ENCODE measurements at places on chromosomes 3 and 15.

- DNase-seq: no peak
Measured at GRCh38 chr3:89353465-89353864, 246.0 kb downstream of the EPHA3 start.

DNA sequence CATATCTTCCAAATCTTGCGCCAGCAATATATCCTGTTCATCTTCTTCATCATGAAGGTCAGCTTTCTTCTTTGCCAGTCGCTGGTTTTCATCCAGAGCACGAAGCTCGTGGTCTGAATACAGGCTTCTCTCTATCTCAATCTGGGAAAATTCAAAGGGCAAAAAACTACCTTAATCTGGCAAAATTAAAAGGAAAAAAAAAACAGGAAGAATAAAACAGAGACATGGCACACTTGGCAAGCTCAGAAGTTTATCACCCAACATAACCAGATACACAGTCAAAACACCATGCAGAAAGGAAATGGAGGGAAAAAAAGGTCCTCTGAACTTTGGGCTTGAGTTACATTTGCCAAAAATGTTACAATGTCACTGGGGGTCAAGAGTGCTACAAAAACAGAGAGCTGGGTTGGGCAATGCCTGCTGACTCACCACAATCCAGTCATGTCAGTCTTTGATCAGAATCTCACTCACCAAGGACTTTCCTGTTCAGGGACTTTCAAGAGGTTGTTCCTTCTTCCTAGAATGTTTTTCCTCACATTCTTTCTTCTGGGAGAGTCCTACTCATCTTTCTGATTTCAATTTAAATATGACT, 1.5 kb downstream of the MRPL46 start:
- DNase-seq: no peak

DNA sequence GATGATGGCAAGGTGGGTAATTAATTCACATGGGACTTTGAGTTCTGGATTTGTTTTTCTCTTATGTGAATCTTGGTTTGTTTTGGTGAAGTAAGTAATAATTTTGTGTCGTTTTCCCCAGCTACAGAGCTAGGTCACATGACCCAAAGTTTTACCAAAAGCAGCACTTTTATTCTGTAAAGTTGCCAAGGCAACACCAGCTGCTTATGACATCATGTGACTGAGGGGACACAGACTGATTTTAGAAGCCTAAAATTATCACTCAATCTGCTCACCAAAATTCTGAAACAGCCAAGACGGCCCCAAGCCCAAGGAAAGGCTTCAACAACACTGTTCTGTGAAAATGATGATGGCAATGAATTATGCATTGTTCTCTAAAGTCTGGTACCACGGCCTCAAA, 63.9 kb downstream of the MEX3B start:
- DNase-seq: no peak

GRCh38 chr15:83866692-83867091, 212.8 kb downstream of the ADAMTSL3 start:
- DNase-seq: no peak

- no peak for DNase-seq
Measured at GRCh38 chr3:143037867-143038266, 36.5 kb downstream of the U2SURP start.

DNA sequence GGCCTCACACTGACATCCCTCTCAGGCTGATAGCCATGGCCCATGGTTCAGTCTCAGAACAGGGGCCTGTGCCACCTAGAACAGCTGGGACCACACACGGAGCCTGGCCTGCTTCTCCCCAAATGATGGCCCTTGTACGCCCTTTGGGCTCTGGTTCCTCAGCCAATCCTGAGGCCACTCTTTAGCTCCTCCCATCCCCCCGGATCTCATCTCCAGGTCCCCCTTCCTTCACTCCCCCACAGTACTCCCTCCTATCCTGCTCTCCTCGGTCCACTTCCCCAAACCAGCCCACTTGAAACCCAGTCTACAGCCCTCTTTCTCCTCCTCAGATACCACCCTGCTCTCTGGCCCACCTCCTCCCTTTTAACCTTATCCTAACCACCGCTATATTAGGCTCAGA, 17.8 kb upstream of the ZFYVE19 start:
- no peak for DNase-seq

DNA sequence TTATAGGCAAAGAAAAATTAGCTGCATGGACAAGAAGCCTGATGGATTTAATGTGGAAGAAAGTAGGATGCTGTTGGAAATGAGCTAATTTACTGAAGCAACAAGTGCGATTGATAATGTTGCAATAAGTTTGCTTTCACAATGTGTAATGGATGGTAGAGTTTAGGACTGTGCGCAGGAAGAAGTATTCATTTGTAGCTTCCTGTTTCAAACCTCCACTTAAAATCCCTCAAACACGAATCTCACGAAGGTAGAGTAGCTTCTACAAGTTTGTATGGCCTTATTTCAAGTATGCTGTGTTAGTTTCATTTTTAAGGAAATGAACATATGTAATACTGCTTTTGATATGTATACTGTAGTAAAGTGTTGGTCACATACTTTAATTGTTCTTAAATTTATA, 42.3 kb downstream of the KCNH8 start:
- no peak for DNase-seq

DNA sequence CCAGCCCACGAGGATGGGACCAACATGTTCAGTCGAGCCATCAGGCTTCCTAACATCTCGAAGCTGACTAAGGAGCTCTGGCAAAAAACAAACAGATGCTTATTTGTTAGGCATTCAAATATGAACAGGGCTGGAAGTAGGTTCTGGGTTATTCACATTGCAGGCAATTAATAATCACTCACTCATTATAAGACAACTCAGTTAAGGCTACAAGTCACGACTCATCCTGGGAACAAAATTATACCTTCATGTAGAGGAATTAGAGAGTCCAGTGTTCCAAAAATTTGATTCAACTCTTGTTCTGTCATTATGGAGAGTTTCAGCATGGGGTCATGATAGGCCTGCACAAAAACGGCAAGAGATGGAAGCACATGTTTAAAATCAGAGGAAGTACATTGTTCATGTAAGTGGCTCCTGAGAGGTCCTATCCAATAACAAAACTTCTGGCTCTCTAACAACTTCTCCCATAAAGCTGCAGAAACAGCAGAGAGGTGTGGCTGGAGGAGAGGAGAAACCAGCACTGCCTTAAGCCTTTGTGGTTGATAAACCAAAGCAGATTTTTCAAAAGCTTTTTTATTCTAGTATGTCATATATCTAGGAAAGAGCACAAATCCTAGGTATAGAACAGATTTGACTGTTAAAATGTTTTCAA, 50.6 kb downstream of the ARHGEF3 start:
- no peak for DNase-seq

DNA sequence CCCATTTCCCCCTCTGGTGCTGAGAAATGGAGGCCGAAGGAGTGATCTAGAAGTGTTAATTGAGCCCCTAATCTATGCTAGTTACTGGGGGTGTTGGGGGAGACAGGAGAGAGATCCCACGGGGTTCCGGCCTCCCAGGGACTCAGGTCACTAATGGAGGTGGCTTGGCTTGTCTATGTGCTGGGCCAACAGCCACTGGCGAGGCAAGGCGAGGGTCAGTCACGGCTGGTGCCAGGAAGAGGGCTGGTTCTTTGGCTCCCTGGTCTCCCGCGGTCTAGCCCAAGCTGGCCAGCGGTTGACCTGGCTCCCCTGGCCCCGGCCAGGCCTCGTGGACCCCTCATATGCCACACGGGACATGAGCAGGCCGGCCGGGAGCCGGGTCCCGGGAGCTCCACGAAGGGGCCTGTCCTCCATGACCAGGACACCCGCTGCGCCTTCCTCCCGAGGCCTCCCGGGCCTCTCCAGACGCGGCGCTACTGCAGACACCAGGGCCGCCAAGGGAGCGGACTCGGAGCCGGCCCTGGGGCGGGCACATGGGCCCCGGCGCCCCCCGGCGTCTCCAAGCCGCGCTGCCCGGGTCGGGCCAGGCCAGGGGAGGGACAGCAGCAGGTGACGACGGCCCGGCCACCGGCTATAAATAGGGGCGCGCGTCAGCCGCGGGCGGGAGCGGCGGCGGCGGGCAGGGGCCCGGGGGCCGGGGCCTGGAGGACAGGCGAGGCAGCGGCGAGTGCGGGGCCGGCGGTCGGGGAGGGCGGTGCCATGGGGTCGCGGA, at the start of gene ALPK3:
Gene ALPK3 (plus strand): TSS at position 663 of the 772 bp plus-strand sequence. CDS start 97 bp downstream, at position 760.
- no peak for DNase-seq

GRCh38 chr15:39919748-39920509, at the start of gene GPR176:
Gene GPR176 (minus strand): TSS chr15:39920266. CDS start chr15:39920026, 240 bp downstream.
- no peak for DNase-seq

DNA sequence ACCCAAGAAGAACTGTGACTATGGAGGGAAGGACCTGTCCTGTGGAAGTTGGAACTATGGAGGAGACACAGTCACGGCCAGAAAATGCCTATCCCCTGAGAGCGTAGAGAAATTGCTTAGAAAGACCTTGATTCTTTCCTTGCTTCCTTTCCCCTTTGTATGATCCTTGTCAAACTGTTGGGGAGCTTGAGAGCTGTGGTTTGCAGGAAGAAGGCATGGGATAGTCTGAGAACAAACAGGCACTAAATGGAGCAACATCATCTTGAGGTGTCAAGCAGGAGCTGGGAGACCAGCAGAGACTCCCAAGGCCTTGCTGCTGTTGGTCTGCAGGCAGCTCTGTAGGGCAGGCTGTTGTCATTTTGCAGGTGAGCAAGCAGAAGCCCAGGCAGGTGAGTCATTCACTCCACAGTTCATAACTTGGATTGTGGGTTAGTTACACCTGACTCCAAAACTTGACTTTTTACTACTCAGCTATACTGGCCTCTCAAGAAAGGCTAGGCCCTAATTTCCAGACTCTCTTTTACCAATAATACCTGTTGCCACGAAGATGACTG, 298.9 kb downstream of the LRTM1 start:
- no peak for DNase-seq

- DNase-seq: no peak
Measured at GRCh38 chr3:81048058-81048665, 713.3 kb downstream of the GBE1 start.

GRCh38 chr3:188183452-188183851, 29.5 kb downstream of the LPP start:
- DNase-seq: no peak

DNA sequence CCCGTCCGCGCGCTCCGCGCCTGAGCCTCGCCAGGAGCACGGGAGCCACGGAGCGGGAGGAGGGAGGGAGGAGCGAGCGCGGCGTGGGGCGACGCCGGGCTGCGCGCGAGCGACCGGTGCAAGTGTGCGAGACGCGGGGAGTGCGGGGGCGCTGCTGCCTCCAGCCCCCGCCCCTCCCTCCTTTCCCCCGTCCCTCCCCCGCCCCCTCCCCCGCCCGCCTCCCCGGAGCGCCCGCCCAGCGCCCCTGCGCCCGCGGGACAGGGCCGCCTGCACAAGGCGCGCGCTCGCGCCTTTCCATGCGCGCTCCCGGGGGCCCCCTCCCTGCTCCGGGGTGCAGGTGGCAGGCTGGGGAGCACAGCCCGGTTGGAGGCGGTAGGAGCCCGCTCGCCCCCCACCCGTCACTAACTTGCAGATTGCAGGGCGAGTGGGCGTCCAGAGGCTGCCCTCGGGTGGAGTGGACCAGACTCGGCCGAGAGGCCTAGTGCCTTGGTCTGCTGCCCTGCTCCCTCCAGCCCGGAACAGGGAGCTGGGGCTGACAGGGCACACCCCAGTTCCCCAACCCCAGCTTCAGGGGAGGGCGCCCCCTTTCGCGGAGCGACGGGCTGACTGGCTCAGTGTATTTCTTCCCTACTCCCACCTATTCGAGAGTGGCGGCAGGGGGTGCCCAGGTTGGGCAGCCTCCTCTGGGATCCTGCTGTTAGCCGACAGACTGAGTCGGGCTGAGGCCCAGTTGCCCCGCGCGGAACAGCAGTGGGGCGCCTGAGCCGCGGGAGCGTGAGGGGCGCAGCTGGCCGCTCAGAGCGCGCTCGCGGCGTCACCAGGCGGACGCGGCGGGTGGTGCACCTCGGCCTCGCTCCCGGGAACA, at the start of gene WNT7A:
Gene WNT7A (minus strand): TSS at position 126 of the 865 bp plus-strand sequence. CDS start 255 bp downstream, outside the sequence.
- no peak for DNase-seq

DNA sequence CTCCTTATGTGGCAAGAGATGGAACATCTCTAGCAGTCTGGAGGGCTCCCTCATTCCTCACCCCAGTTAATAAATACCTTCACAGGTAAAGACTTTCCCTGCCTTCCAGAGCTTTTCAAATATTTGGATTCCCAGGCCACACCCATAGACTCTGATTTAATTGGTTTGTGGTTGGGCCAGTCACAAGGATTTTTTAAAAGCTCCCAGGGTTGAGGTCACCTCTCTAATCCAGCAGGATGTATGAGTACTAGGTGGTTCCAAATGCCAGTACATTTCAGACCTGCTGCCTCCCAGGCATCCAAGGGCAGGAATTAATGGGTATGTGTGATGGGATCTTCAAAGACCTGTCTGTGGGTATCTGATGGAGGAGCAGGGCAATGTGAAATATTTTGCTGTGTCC, 312.8 kb downstream of the CLSTN2 start:
- no peak for DNase-seq

DNA sequence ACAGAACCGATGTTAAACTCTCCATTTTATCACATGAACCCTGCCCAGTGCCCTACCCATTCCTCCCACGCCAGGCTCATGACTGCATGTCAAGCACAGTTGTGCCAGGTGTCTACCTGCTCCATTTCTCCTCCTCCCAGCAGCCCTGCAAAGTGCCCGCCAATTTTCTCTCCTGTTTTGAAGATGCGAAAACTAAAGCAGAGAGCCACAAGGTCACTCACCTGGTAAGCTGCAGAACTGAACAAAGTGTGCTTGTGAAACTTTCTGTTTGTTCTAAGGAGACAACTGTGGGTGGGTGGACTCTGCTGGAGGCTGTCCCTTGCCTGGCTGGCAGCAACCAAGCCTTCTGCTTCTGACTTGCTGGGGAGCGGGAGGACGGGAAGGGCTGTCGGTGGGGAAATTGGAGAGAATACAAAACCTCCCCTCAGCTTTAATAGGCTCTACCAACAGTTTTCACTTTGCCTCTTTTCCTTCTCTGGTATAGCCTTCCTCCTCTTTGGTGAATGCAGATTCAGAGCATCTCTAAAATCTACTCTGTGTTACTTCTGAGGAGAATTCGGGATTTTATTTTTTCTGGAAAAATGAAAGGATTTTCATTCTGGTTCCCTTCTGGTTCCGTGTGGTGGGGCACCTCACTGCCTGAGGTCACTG, 23.0 kb downstream of the LIMD1 start:
- no peak for DNase-seq

DNA sequence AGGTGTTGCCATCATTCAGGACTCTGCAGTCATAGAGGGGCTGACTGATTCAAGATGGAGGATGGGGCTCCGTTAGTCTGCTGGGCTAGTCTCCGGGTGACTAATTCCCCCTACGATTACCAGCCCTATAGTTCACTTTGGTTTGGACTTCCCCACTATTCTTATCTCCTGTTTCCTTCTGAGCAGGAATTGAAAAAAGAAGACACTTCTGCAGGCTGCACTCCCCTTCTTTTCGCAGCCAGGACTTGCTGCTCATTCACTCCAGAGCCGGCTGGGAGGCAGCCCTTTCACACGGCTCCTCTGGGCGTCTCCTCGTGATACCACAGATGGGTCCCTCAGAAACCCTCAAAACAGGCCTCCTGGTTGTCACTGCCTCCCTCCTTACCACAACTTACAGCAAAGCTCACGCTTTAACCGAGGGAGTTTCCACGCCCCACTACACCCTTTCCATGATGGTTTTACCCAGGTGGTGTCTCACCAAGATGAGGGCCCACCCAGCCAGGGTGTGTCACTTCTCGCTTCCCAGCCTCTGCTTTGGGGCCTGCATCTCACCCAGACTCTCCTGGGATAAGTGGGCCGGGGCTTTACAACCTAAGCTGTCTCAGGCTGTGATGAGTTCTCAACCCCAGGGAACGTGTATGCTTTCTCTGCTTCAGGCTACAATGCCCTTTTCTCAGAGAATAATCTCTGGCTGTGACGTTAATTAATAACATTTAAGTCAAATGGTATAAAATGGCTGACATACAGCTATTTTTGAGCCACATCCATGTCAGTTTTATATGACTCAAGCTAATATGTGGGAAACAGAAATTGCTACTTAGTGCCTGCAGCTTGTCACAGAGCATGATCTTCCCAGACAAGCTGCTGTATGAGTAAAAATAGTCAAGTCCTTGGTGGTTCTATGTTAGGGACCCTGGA, 11.9 kb downstream of the CX3CR1 start:
- no peak for DNase-seq
